ENCODE measurements at places on chromosomes 4 and X.

GRCh38 chr4:106898621-106899230, 137.4 kb downstream of the DKK2 start:
- DNase-seq: no peak

DNA sequence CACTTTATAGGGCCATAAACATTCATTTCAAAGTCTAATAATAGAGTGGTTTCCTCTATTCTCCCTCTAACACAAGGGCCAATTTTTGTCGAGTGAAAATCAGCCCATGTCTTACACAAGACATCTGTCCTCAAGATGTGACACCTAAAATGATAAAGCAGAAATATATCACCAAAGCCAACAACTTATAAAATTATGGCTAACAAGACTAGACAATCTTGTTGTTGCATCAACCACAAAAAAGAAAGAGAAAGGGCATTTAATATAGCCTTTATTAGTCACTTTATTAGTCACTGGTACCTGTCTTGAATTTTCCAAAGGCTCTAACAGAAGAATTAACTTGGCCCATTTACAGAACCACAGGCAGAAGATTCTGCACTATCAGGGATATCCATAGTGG, 161.6 kb downstream of the SMIM20 start:
- no peak for DNase-seq

- no peak for DNase-seq
Measured at GRCh38 chr4:100420571-100420970, 97.3 kb downstream of the EMCN start.

DNA sequence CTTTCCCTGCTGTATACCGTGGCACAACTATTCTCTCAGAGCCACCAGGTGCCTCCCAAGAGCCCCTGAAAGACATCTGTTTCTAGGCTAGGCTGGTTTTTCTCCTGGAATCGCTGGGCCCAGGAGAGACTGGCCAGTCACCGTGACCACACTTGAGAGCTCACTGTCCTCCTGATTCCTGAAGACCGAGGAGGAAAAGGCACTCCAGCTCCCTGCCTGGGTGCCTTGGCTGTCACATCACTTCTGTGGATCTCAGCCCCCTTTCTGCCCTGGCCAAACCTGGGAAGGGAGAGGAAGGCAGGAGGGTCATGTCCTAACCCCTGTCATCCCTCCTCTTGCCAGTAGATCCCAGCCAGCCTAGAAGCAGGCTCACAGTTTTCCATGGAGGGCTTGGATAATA, 54.7 kb upstream of the LAS1L start:
- no peak for DNase-seq

- no peak for DNase-seq
Measured at GRCh38 chr4:108047199-108047598, 57.5 kb downstream of the HADH start.

GRCh38 chr4:110666030-110666429, 43.2 kb upstream of the PITX2 start:
- no peak for DNase-seq

DNA sequence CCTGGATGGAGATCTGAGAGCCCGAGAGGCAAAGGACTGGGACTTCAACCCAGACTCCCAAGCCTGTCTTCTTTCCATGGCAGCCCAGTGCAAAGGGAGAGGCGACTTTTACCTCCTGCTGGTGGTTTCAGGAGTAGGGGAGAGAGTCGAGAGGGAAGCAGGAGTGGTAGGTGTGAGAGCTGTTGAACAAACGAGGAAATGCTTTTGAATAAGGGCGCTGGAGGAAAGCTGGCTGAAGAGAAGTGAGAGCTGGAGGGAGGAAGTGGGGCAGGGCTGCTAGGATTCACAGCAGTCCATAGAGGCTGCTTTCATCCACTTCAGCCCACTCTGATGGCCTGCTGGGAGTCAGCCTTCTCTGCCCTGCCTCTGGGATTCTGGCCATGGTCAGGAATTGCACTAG, 81.8 kb upstream of the EFNB1 start:
- DNase-seq: no peak

GRCh38 chr4:153176938-153177337, 27.3 kb upstream of the TRIM2 start:
- DNase-seq: no peak

DNA sequence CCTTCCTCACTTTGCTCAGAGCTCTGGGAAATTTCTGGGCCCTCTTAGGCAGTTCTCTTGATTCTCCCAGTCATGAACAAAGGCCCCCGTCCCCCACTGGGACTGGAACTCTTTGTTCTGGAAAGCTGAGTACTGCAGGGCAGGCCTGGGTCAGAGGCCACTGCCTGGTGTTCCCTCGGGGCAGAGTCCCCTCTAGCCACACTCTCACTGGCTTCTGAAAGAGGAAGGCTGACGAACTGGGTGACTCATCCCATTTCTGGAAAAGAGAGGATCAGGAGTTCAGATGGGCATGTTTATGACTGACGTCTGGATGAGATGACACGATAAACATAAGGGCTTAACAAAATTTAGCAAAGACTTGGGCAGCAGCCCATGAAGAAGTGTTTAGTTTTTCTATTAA, 47.7 kb downstream of the DDX3X start:
- DNase-seq: no peak

- no peak for DNase-seq
Measured at GRCh38 chrX:39451046-39451445, 646.7 kb downstream of the BCOR start.

DNA sequence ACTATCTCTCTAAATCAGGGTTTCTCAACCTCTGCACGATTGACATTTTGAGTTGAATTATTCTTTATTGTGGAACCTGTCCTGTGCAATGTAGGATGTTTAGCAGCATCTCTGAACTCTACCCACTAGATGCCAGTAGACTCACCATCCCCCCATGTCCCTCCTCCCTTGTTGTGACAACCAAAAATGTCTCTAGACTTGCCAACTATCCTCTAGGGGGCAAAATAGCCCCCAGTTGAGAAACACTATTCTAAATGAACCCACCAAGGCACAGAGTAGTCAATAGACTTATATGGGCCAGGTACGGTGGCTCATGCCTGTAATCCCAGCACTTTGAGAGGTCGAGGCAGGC, 49.1 kb upstream of the GAB1 start:
- no peak for DNase-seq

- DNase-seq: peak; percentile 6
Measured at GRCh38 chr4:142656178-142656577, 189.9 kb downstream of the INPP4B start.

GRCh38 chr4:107913283-107913899, 18.0 kb upstream of the CYP2U1 start:
- no peak for DNase-seq

GRCh38 chrX:41095908-41096307, 10.7 kb downstream of the USP9X start:
- DNase-seq: no peak

DNA sequence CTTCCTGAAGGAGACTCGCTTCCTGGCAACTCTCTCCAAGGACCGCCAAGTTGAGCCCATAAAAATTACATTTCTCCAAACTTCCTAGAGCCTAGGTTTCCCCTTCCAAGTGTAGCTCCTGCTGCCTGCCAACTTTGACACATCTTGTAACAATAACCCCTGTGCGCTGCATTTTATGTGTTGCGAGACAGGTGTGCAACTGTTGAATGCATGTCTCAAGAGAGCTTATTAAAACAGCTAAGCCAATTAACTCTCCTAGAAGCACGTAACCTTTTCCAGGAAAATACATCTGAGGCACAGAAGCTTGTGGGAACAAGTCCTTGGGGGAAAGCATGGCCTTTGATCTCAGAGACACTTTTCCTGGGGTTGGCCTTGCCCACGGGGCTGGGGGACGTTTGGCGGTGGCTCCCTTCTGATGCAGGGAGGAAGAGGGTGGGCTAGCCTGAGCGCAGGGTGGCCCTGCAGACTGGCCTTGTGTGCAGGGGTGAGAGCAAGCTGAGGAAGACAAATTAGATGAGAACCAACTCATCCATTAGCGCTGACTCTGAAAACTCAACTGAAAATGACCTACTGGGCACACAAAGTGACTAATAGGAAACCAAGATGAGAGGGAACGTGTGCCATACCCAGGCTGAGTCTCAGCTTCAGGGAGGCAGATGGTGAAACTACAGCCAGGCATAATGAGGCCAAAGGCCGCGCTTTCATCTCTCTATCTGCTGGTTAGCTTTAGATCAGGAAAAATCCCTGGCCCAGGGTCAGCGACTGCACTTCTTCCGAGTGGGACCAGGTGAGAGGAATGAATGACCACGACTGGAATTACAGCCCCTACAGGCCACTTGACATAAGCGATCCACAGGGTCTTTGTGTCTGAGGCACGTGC, 75.3 kb downstream of the ENPP6 start:
- DNase-seq: no peak

DNA sequence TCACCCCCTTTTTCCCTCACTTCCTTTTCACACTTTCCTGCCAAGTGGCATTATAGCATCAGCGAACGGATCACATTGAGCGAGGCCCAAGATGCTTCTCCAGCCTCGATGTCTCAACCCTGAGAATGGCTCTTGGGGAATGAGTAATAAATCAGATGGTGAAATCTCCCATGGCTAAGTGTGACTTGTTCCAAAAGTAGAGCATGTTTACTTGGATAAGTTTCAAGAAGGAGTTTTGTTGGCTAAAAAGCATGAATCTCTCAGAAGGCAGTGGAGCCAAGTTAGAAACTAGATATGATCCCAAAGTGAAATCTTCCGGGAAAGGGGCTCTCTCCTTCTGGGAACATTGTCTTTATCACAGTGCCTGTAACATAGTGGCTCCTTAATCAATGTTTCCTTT, 316.3 kb downstream of the CAMK2D start:
- peak; percentile 23 for DNase-seq

DNA sequence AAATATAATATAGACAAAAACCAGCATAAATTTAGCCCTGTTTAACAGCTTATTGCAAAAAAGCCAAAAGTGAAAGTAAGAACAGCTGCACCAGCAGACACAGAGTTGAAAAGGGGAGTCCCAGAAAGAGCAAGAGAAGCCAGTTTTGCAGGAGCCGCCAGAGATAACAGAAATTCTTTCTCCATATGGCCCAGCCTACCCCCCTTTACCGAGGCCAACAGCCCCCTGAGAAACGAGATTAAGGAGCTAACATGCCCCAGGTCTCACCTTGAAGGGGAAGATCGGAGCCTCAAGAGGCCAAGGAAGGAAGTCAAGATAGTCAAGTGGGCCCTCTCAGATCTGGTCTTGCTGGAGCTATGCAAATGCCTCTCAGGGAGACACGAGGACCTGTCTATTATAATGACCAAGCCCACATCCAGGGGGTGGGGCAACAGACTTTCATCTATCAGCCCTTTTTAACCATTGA, 4.8 kb downstream of the ACOX3 start:
- peak; percentile 41 for DNase-seq

- DNase-seq: no peak
Measured at GRCh38 chr4:24550441-24551175, 33.7 kb downstream of the DHX15 start.

- no peak for DNase-seq
Measured at GRCh38 chr4:71130827-71131603, 137.6 kb downstream of the DCK start.

DNA sequence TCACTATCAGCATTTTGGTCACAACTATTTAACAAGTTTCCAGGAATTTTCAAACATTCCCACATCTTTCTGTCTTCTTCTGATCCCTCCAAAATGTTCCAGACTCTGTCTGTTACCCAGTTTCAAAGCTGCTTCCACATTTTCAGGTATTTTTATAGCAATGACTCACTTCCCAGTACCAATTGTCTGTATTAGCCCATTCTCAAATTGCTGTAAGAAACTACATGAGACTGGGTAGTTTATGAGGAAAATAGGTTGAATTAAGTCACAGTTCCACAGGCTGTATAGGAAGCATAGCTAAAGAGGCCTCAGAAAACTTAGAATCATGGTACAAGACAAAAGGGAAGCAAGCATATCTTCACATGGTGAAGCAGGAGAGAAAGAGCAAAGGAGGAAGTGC, 475.0 kb upstream of the PCDH7 start:
- no peak for DNase-seq

GRCh38 chr4:151991001-151991883, 230.4 kb upstream of the GATB start:
- DNase-seq: no peak

- DNase-seq: no peak
Measured at GRCh38 chrX:136954930-136955329, 74.4 kb upstream of the RBMX start.

GRCh38 chr4:48578132-48578968, 88.3 kb downstream of the ZAR1 start:
- peak; percentile 15 for DNase-seq

DNA sequence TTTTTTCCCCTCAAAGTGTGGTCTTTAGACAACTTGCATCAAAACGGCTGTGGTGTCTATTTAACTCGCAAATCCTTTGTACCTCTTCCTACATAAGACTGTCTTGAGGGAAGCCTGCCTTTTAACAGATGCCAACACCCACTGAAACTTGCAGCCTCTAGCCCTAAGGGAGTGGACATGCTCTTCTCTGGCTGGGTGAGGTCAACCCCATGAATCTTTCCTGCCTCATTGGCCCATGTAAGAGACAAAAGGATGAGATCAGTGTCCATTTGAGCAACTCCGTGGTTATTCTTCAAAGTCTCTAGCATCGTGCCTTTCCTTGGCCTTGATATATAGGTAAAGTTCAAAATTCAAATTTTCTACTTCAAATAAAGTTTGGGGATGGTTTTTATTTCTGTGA, 134.7 kb downstream of the SHROOM3 start:
- no peak for DNase-seq

- no peak for DNase-seq
Measured at GRCh38 chr4:54402880-54403480, 173.9 kb downstream of the PDGFRA start.

DNA sequence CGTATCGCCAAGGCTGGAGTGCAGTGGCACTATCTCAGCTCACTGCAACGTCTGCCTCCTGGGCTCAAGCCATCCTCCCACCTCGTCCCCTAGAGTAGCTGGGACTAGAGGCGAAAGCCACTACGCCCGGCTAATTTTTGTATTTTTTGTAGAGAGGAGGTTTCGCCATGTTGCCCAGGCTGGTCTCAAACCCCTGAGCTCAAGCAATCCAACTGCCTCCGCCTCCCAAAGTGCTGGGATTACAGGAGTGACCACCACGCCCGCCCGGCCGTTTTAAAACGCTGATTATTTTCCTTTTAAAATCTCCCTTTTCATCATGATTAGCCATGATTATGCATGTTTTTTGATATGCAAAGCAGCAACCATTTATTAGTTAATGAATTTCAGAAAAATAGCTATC, 2.2 kb downstream of the N4BP2 start:
- DNase-seq: no peak

GRCh38 chr4:6984612-6985425, 58.4 kb upstream of the TADA2B start:
- no peak for DNase-seq

DNA sequence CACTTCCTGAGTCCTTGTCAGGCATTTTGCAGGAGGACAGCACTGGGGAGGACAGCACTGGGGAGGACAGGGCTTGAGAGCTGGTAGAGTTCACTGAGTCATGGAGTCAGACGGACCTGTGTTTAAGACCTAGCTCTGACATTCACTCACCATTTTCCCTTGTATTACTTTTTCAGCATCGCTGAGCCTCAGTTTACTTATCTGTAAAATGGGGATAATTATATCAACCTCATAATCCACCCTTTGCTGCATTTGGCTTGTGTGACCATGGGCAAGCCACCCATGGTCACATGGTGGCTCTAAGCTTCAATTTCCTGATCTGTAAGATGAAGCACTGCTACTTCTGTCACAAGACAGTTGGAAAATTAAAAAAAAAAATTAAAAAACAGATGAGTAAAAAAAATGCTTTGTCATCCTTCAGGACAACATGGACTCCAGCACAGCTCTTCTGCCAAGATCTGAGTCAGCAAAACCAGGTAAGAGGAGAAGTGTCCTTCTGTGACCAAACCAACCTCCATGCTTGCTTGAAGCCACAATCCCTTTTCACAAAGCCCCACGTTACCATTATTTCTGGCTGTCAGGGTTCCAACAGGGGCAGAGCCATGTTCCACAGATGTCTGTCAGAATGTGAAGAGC, 275.5 kb downstream of the RAB28 start:
- DNase-seq: no peak
